Uterus (tissue), 4 donors: ENCODE measurements at places on chromosomes 5 and 9. TPM values are rescaled to one million over a fixed set of nuclear protein-coding genes. Genes with fewer than 3 reads are reported as not detected.

- DNase-seq: no peak
Observed at GRCh38 chr5:130555429-130555828, 609.6 kb downstream of the HINT1 start.

DNA sequence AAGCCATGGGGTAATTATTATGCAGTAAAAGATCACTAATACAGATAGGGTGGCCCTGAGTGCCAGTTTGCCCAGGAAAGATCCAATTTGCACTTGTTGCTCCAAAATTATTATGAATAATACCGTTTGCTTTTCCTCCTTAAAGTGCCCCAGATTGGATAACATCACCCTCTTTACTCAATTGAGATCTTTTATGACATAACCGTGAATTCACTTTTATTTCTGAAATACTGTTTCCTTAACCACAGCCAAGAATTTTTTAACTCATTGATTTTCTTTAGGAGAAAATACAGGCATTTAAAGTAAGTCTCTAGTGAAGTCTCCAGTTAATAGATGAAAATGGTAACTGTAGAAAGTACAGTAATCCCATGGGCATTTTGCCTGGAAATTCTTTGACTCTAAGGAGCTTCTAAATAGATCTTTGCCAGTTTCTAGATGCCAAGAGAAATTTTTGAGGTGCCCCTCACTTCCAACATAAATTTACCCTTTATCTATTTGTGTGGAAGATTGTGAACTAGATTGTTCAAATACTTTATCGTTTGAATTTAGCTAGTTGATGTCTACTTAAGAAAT, 99.2 kb downstream of the UHRF2 start:
- DNase-seq: no peak

- no peak for DNase-seq
Observed at GRCh38 chr5:91928754-91929521, 545.8 kb upstream of the ARRDC3 start.

GRCh38 chr5:141490271-141490670, 1.4 kb downstream of the PCDHGC5 start:
- DNase-seq: no peak

GRCh38 chr5:57828221-57828620, 345.6 kb upstream of the ACTBL2 start:
- DNase-seq: no peak

- DNase-seq: no peak
Observed at GRCh38 chr5:150443242-150444075, 6.1 kb downstream of the RPS14 start.

- DNase-seq: peak; percentile 87
Observed at GRCh38 chr9:128244837-128245231, 31.0 kb downstream of the GOLGA2 start.

Gene SHC3
- 2.2 TPM for total RNA-seq

Gene ACOT12
- 0.55 TPM for total RNA-seq
